ENCODE measurements at places on chromosomes 7 and 10.

DNA sequence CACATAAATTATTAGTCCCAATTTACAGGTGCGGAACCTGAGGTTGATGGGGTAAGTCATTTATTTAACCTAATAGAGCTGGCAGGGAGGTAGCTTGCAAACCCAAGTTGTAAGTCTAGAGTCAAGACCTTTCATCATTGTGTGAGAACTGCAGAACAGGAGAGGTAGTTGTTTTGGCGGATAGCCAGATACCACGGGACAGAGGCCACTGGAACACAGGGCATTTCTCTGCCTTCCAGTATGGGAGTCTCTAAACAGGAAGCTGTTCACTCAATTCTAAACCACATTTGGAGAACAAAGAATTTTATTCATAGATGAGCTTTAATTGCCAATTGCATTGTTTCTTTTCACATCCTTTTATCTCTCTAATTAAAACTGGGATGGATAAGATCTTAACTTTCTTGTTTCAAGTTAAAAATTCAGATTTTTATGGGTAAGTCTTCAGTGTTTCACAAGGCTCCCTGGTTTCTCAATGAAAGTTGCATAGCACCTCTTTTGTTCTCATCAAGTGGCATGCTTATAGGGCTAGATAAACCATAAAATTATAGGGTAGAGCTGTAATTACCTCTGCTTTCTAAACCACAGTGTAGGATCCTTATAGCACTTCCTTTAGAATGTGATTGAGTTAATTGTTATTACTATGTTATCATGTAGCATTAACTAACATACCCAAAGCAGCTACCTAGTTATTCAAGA, 489.0 kb downstream of the GATA3 start:
- no peak for DNase-seq

DNA sequence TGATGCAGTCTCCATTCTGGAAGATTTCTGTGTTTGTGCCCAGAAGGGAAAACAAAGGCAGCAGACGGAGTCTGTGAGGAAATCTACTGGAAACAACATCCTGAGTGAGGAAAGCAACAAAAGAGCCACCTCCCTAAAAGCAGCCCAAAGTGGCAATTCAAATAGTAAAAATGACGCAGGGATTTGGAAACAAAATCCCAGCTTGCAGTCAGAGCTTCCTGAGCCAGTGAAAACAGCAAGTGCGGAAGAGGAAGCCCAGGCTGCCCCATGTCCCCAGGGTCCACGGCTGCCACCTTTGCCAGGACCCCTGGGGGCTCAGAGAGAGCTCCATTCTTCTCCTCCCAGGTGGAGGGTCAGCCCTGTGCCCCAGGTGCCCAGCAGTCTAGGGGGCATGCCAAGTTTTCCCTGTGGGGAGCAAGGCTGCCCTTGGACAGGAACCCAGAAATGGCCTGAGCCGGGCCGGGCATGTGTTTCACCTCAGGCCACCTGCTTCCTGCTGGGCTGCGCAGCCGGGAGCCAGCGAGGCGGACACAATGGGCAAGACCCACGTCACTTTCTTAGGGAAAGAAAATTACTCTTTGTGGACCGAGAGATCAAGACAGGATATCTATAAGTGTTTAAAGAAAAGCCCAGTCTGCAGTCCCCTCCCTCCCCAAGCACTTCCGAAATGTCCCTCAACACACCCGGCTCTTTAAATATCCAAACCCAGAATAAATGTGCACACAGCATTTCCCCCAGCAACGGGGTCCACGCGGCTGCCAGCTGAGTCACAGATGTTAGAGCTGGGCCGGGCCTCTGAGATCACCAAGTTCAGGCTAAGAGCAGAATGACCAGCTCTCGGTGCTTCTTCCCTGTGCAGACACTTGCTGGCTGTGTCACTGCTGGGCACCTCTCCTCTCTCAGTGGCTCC, 231.1 kb downstream of the ARHGAP12 start:
- DNase-seq = no peak

DNA sequence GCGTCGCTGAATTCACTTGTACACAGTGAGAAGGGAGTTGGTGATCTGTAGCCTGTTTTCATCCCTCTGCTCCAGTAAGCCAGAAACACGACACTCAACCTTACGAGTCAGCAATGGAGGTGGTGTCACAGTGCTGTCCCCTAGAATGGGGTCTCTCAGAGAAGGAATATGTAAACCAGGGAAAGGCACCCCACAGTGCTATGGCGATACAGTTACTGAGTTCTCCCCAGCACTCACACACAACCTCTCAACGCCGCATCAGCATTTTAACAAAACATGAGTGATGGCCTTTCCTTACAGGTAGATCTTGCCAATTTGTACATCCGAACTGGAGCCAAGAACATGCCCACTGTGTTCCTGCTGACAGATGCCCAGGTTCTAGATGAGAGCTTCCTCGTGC, 196.3 kb downstream of the CDCA7L start:
- DNase-seq = no peak

DNA sequence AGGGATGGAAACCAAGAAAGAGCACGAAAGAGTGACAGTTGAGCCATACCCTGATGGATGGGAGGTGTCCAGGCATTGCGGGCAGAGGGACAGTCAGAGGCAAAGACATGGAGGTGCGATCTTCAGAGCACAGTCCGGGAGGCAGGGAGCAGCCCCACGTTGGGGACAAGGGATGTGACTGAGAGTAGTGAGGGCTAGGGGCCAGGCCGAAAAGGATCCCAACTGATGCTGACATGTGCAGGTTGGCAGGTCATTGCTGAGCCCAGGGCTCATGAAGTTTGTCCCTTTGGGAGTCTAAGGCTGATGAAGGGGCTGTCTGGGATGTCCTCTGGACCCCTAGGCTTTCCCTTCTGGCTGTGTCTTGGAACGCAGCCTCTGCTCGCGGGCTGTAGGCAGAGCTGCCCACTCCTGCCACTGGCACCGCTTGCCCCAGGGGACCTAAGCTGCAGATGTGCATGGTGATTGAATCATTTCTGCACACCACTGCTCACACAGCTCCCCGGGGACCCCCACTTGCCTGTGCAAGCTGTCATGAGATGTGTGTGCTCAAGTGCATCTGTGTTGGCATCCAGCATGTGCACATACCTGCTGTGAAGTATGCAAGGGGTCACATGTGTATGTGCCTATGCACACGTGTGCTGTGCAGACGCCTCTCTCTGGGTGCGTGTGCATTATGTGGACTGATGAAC, 125.1 kb downstream of the ZMIZ1 start:
- DNase-seq = no peak

DNA sequence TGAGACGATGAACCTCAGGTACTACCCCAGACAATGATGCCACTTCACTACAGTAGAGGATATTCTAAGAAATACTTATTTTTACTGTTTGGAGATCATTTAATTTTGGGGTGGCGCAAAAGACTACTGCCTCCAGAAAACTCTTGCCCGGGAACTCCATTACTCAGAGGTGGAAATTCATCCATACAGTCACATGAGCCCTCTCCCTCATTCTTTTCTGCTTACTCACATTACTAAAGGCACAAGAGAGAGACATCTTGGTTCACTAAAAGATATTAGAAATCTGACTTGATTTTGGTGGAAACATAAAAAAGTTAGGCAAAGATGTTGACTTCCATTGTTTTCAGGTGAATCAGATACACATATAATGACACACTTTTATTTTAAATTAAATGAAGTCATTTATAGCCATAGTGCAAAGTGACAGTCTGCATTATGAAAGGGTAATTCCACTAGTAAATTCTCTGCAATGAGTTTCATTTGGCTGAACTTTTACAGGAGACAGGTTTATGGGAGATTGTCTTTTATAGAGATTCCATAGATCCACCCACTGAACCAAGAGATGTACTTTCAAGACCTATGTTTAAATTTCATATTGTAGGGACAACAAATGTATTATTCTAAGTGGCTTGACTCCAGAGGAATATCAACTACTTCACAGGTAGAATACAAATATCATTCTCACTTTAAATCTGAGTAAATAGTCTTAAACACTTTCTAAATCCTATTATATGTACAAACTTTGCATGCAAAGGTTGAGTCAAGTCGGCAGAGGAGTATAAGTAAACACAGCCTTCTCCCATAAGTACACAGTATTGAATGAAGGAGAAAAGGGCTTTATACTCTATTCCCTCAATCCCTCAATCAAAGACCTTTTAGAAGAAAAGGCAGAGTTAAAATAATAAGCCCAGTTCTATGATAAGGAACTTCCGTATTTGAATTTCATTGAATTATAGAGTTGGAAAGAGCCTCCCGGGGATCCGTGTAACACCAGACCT, 18.8 kb downstream of the NEBL start:
- no peak for DNase-seq

DNA sequence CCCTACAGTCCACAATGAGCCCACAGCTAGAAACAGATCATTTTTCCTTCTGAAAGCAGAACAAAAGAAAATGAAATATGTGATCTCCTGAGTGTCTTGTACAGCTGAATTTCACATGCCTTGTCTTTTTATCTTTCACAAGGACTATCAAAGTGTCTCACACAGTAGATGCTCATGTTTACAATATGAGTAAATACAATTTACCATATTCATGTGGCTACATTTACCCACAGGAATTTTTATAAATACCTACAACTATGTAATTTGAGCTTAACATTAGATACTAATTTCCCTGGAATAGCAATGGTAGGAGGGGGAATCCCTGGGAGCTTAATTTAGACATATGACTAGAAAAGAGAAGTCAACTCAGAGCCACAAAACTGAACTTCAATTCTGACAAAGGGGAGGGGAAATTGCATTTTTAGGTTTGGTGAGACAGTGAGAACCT, 186.2 kb downstream of the MACC1 start:
- DNase-seq = no peak

DNA sequence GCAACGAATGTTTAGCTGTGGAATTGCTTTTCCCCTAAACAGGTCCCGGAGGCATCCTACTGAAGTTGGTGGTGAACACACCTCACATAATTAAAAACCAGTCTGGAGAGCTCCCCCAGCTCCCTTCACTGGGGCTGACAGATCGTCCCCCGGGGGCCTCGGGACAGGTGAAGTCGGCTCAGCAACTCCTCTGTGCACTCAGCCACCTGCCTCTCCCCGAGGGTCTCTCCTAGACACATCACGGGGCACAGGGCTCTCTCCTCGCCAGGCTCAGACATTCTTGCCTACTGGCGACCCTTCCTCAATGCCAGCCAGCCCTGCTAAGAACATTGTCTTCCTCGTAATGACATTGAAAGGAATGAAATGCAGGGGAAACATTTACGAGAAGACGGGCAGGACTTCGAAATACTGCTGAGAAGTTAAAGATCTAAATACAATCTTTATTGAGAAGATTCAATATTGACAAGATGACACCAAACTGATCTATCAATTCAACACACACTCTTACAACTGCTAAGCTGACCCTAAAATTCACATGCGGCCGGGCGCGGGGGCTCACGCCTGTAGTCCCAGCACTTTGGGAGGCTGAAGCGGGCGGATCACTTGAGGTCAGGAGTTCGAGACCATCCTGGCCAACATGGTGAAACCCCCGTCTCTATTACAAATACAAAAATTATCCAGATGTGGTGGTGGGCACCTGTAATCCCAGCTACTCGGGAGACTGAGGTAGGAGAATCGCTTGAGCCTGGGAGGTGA, 88.1 kb upstream of the DNAAF5 start:
- no peak for DNase-seq

- DNase-seq = no peak
Measured at GRCh38 chr7:19982841-19983835, 209.7 kb upstream of the TMEM196 start.
